ENCODE measurements at places on chromosomes 5 and 9. TPM values are rescaled to one million over a fixed set of nuclear protein-coding genes. Genes with fewer than 3 reads are reported as not detected.

TEX53 gene
- total RNA-seq: not detected

QSOX2 gene
- 9.2 TPM for total RNA-seq

RNF208 gene
- 0.31 TPM for total RNA-seq

LSM11 gene
- 2.4 TPM for total RNA-seq

ZCCHC10 gene
- total RNA-seq: 35.6 TPM

MRPL41 gene
- total RNA-seq: 66.7 TPM

MEGF10 gene
- not detected for total RNA-seq

Data from H4 (cell line).